ENCODE measurements at places on chromosomes 5 and 9. TPM values are rescaled to one million over a fixed set of nuclear protein-coding genes. Genes with fewer than 3 reads are reported as not detected.
A peak's percentile ranks its signal among the peaks of the same experiment; 100 is the strongest.

Gene DAP
- 111 TPM for total RNA-seq

Gene IL5
- not detected for total RNA-seq

Gene PCDHB4
- total RNA-seq: 1.9 TPM

Gene IFNA2
- not detected for total RNA-seq

Gene OBP2B
- not detected for total RNA-seq

Gene OTP
- total RNA-seq: not detected

DNA sequence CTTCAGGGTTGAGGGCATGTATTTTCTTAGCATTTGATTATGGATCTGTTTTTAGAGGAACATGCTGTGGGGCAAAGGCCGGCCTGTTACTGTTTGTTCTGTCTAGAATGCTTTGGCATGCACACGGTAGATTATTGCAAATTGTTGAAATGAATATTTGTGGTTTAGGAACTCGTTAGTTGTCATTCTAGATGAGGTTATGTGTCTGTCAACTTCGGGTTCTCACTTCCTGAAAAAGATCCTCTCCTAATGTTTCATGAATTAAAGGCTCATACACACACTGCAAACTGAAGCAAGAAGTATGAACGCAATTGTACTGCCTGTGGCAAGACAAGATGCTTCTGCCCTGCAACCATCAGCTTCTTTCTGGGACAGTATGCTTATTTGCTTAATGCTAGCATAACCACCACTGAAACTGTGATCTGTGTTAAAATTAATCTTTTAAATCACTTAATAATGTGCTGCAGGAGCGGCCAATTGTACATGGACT lies 99.6 kb downstream of the BASP1 start:
- DNase-seq: no peak

DNA sequence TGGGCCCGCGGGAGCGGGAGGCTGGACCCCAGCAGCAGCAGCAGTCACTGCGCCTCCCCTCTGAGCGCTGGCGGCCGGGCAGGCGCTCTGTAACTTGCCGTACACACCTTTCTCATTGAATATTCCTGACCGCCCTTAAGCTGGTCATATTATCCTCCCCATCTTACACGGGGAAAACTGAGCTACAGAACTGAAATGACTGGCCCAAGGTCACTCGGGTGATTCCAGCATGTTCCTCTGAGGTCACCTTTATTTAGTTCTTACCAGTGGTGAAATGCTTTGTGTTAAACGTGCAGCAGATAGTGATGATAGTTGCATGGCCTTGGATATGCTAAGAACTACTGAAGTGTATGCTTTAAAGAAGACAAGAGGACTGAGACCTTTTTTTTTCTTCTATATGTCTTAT lies 607 bp downstream of the UQCRQ start:
- DNase-seq: no peak

GRCh38 chr5:137730336-137730735 lies 5.6 kb downstream of the KLHL3 start:
- no peak for DNase-seq

- DNase-seq: no peak
These were observed 60.0 kb downstream of the MED27 start for GRCh38 chr9:132019702-132020101.

DNA sequence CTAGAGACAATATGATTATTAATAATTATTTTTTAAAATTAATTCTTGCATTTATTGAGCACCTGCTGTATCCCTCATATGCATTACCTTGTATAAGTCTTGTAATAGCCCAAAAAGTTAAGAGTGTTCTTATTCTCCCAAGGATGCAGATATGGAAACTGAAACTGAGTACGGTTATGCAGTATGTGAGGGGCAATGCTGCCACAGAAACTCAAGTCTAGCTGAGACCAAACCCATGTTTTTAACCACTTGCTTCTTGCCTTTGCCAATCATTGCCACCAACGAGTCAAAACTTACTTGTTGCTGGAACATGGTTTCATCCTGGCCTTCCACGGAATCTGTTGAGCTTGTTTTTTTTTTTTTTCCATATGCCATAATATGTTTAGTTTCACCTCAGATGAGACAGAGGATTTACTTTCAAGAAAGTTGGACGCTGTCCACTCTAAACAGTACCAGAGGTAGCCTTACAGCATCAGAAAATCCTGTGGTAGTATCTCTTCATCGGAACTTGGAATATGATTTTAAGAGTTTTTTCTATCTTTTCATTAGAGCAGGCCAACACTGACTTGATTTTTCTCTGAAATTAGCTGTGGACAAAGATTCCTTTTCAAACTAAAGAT lies 27.9 kb downstream of the DOCK8 start:
- no peak for DNase-seq

DNA sequence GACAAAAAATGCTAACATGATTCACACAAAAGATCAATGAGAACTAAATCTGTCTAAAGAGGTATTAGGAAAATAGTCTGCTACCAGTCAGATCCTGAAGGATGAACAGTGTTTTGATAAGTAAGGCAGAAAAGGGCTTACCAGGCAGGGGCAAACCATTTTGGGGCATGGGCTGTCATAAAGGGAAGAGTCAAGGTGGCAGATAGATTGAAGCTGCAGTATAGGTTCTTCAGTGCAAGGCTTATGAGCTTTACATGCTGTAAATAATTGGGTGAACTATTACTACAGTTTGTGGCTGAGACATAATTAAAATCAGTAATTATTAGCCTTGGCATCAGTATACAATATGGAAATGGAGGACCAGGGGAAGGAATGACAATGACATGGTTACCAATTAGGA lies 21.8 kb downstream of the CSNK1A1 start:
- no peak for DNase-seq

DNA sequence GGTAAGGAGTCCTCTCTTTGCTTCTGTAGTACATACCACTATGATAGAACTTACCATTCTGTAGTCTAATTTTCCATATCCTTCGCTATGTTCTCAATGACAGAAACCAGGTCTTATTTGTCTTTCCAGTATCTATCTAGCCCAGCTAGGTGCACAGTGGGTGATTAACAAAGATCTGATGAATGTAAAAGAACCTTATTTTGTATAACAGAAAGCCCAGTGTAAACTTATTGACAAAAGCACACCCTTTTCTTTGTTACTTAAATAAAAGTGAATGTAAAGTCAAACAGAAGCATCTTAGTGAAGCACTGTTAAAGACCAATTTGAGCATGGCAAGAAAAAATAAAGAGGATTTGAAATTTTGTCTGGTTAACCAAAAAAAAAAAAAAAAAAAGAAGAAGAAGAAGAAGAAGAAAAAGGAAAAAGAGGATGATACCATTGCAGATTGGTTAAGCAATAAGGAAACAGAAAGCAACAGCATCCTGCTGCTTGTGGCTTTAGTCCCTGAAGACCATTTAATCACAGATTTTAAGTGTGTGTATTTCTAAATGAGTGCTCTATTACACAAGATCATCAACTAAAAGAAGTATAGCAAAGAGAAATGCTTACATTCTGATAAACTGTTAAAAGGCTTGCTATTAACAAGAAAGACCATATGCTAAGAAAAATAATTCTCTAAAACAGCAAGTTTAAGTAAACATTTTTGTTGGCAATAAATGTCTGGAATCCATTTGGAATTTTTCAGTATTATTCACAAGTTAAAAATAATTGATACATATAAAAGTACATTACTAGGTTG lies 21.2 kb downstream of the MEGF9 start:
- DNase-seq: peak; percentile 54

- no peak for DNase-seq
These were observed 138.8 kb upstream of the LMX1B start for GRCh38 chr9:126474786-126475485.

DNA sequence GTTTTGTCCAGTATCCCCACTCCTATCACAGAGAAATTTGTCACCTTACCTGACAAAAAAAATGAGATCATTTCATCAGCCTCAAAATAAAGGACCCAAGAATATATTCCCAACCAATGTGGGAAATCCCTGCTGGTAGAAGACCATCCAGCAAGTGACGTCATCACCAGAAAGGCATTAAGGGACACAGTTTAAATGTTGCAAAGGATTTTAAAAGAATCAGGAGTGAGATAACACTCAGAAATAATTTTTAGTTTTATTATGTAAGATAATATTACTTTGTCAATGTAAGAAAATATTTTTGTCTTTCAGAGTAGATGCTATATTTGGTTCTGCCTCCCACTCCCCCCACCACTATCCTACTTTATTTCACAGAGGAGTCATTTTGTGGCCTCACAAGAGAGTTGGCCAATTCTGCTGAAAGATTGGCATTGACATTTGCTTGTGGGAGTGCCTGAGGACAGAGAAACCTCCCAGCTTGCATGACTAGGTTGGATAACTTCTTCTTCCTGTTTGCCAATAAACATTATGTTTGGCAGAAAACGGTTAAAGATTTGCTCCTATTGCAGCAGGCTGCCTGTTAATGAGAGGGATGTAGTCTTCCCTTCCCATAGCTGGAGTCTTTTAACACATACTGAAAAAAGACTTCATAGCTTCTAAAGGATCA lies 288.6 kb upstream of the DAB2 start:
- peak; percentile 13 for DNase-seq

DNA sequence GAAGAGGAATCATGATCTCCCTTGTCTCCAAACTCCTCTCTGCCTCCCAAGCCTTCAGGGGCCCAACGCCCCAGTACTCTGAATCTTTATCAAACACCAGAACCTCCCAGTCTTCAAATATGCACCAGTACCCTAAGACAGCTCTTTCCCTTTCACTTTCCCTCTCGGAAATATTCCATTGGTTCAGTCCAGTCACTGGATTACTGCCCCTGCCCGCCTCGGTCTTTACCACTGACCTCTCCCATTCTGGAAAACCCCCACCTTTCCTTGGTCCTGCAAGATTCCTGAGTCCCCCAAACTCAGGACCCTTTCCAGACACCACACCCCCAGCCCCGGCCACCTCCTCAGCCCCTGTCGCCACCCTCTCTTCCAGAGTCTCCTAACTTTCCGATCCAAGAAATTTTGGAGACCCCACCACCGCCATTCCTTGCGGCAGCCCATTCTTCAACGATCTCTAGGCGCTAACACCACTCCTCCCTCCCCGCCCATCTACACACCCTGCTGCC lies 674 bp downstream of the C5orf15 start:
- DNase-seq: peak; percentile 39

GRCh38 chr9:89919171-89919681 lies 314.4 kb downstream of the GADD45G start:
- DNase-seq: no peak

GRCh38 chr5:91313757-91314673 lies 69.1 kb downstream of the ARRDC3 start:
- peak; percentile 27 for DNase-seq

DNA sequence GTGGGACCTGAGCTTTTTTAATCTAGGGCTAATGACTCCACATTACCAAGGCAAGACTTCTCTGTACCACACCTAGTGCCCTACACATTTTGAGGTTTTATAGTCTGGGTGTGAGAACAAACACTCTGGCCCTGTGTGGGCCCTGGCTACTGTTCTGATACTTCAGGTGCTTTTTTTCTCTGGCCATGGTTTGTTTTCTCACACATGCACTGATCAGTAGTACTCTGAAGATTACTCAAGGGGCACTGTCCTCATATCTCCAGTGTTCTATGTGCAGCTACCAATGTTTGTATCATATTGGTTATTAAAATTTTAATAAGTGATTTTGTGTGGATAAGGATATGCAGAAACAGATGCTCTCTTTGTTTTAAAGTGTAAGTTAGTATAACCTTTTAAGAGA lies 5.9 kb upstream of the C9orf40 start:
- no peak for DNase-seq

- DNase-seq: no peak
These were observed 85.2 kb downstream of the EHMT1 start for GRCh38 chr9:137703842-137704508.

DNA sequence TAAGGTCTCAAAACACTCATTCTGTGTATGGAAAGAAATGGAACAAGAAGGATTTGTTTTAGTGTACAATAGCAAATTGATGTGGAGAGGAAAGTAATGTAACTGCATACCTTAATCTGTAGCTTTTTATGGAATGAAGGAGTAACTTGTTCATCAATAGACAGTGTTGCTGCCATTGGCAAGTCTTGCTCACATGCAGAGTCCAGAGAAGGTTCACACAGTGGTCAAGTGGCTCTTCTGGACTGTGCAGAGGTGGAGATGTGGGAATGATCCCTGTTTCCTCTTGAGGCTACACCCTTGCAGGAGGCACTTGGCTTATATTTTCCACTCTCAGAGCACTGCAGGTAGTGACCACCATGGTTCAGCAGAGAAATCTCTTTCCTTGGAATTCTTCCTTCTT lies 132.9 kb upstream of the ANKH start:
- no peak for DNase-seq

- no peak for DNase-seq
These were observed 671 bp downstream of the LRRC26 start for GRCh38 chr9:137168904-137169856.

DNA sequence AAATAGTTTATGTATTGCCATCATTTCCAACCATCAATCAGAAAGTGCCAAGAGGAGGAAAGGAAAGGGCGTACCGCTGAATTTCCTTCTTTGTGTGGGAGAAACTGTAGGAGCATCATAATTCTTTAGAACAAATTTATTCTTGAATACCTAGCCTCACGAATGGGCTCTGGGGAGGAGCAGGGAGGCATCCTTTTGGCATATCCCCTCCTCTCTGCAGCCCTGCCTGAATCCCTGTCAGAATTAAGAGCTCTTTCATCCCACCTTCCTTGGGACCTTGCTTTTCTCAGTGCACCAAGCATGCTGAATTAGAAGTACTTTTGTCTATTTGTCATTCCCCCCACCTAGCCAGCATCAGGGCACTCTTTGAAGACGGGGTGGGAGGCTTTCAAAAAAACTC lies 189.4 kb downstream of the MAPKAP1 start:
- no peak for DNase-seq

GRCh38 chr5:142421228-142421617 lies 96.4 kb upstream of the SPRY4 start:
- DNase-seq: no peak

DNA sequence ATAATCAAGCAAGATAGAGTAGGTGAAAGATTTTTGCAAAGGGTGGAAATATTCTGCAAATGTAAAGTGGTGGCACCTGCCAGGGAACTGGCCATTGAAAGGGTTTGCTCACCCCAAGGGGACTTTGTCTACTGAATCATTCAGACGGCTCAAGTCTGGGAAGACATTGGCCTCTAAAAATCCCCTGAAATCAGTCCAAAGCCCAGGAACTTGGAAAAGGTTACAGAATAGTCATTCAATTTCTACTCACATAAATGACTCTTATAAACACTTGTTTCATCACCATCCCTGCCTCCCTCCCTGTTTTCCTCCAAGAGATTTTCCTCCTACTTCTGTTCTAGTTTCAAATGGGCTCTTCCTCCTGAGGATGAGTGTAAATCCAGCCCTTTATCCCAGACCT lies 28.5 kb downstream of the ZNF366 start:
- DNase-seq: no peak

- no peak for DNase-seq
These were observed 60.0 kb upstream of the RARS1 start for GRCh38 chr5:168426007-168426863.

GRCh38 chr5:155481182-155481581 lies 467.6 kb downstream of the KIF4B start:
- no peak for DNase-seq

- DNase-seq: no peak
These were observed 2.2 kb downstream of the CPEB4 start for GRCh38 chr5:173890195-173890991.

GRCh38 chr9:127290561-127291065 lies 26.0 kb downstream of the GARNL3 start:
- DNase-seq: no peak

GRCh38 chr5:10149911-10150310 lies 99.8 kb downstream of the ATPSCKMT start:
- no peak for DNase-seq

GRCh38 chr9:114004221-114004716 lies 73.8 kb downstream of the AMBP start:
- peak; percentile 18 for DNase-seq

Measured in left lung (tissue), 14 donors.